Right hindlimb (tissue), 1 donor: ENCODE measurements at places on chromosomes 5 and 9.
A peak's percentile ranks its signal among the peaks of the same experiment; 100 is the strongest.

DNA sequence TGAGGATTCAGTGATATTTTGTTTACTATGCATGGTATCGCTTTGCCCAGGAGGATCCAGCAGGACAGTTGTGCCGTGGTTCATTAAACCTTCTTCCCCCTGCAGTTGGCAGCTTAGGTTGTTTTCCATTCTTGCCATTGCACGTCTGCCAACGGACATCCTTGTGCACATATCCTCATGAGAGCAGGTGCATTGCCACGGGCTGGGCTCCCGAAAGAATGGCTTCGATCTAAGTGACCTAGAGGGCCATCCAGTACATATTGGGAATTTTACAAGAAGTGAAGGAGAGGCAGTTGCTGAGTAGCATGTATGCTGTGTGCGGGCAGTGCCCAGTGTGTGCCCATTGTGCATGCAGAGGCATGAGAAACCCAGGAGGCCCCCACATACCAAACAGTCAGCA, 22.1 kb downstream of the HRH2 start:
- peak; percentile 9 for DNase-seq

- no peak for DNase-seq
These were observed 75.2 kb upstream of the MPDZ start for GRCh38 chr9:13354733-13355132.

GRCh38 chr5:99243111-99243510, 314.3 kb upstream of the CHD1 start:
- no peak for DNase-seq

- no peak for DNase-seq
These were observed 710.0 kb upstream of the GRAMD2B start for GRCh38 chr5:125713109-125713805.

DNA sequence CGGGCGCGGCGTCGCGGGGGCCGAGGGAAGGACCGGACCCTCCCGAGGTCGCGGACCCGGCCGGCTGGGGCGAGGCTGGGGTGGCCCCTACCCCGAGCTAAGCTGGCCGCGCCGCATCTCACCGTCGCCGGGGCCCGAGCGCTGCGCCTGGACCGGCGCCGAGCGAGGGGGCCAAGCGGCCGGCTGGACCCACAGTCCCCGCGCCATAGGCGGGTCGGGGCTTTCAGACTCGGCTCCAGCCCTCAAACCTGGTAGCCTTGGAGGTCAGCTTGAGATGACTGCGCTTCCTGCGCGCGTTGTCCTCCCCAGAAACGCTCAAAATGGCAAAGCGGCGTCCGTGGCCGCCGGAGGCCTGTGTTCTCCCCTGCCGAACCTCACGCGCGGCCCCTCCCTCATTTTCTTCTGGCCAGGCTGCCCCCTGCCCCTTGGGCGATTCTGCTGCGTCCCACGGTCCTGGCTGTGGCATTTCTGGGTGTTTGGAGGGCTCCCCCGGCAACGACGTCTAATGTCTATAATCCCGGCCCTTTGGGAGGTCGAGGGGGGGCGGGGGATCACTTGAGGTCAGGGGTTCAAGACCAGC, 8.7 kb upstream of the GRIN1 start:
- DNase-seq: no peak
